ENCODE measurements at places on chromosomes 4 and X.

DNA sequence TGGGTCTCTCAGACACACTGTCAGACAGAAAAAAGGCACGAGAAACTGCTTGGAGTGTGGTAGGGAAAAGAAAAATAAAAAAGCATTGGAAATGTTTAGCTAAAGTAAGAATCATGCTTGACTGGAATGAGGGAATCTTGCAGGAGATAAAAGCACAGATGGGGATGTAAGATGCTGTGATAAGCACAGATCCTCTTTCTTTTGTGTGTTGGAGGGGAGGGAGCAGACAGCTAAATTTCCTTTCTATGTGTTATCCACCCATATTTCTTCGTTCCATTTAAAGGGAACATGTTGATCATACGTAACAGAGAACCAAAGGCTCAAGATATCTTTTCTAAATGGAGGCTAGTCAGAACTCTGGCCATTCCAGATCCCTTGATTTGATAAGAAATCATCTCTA is 614.0 kb upstream of the LCORL start:
- DNase-seq, result no peak

GRCh38 chr4:4492161-4492847 is 49.5 kb downstream of the STX18 start:
- no peak for DNase-seq

- no peak for DNase-seq
Observed at GRCh38 chr4:177356206-177356605, 46.5 kb downstream of the NEIL3 start.

GRCh38 chrX:154401045-154401799 is 3.0 kb downstream of the RPL10 start:
- no peak for DNase-seq

GRCh38 chr4:88008122-88008742 is 797 bp downstream of the PKD2 start:
- DNase-seq, result peak; percentile 72

GRCh38 chrX:119477812-119478232 is 9.6 kb downstream of the SLC25A5 start:
- no peak for DNase-seq

GRCh38 chr4:21415728-21416127 is 532.8 kb downstream of the KCNIP4 start:
- DNase-seq, result no peak

DNA sequence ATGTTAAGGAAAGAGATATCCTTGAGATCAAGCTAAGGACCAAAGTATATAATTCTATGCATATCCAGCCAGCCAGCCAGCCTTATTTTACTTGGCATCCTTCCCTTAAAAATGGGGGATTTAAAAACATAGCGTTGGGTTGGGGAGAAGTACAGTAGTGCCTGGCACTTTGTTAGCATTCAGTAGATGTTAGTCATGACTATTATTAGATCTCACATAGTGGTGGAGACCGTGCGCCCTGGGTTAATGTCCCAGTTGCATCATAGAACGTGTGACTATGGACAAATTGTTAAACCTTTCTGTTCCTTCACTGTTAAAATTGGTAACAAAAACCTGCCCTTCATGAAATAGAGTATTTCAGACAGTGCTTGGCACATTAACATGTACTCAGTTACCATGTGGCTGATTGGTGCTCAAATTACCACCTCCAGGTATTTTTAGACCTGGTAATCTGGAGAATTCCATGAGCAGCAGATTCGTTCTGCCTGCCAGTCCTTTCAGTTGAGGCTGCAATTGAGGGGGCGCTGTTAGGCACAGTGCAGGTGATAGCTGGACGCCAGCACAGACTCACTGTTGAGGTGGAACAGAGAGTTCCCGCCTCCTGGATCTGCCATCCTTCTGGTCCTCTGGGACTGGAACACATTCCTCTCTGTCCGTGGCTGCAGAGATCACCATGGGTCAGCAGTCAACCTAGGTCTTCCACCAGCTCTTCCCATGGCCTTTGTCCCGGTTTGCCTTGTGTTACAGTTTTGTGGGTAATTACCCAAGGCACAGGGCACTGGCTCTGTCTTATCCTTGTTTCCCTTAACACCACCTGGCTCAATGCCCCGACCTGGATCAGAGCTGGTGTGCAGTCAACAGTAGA is 31.7 kb downstream of the RBBP7 start:
- no peak for DNase-seq

GRCh38 chrX:149909324-149910177 is 19.8 kb upstream of the HSFX4 start:
- no peak for DNase-seq

DNA sequence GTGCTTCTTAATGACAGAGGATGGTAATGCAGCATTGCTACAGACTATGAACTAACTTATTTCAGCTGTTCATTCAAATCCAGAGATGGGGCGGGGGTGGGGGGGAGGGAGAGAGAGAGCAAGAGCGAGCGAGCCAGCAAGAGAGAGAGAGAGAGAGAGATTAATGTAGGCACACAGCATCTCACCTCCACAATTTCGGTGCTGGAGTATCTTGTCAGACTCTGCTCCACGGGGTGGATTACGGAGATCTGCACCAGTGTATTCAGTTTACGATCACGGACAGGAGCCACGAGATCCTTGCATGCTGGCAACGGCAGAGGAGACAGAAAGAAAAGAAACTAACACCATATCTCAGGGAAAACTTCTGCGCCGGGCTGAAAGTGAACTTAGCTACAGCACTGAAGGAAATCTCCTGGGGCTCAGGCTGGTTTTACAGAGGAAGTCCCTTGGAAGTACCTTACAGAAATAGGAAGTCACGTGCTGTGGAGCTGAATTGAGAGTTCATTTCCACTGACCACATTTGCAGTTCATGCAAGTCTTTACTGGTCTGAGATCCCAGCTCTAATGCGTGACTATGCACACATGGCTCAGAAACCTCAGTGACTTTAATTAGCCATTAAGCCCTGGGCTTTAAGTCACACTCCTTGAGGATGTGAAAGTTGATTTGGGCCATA is 440.9 kb downstream of the INPP4B start:
- no peak for DNase-seq

DNA sequence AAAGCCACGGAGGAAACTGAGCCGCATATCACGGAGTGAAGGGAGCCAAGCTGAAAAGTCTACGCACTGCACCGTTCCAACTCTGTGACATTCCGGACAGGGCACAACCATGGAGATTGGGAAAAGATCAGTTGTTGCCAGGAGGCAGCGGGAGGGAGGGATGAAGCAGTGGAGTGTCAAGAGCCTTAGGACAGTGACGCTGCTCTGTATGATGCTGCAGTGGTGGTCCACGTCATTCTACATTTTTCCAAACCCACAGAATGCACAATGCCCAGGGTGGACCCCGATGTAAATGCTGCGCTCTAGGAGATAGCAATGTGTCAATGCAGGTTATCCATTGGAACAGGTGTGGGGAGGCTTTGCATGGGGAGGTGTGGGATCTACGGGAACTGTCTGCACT is 7.5 kb upstream of the WFS1 start:
- no peak for DNase-seq

GRCh38 chr4:82694046-82694445 is 104.5 kb downstream of the SCD5 start:
- no peak for DNase-seq

DNA sequence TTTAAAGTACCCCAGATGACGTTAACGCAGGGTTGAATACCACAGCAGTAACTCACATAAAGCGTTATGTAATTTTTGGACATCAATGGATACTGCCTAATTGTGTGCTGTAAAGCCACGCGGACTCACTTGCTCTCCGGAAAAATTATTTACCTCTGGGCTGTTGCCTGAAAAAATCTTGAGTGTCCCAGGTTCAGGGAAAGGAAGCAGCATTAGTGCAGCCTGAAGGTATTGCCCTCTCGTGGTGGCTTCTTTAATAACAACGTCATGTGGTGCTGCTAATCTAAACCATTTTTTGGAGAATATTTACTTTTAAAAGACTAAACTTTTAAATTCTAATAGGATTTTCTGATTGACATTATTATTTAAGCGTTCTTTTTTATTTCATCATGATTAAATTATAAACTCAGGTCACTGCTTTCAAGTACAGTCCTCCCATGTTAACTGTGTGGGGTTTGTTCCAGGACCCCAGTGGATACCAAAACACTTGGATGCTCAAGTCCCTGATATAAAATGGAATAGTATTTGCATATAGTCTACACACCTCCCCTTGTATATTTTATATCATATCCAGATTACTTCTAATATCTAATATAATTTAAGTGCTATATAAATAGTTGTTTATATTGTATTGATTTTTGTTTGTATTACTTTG is 384.8 kb downstream of the FAM133A start:
- DNase-seq, result peak; percentile 2

DNA sequence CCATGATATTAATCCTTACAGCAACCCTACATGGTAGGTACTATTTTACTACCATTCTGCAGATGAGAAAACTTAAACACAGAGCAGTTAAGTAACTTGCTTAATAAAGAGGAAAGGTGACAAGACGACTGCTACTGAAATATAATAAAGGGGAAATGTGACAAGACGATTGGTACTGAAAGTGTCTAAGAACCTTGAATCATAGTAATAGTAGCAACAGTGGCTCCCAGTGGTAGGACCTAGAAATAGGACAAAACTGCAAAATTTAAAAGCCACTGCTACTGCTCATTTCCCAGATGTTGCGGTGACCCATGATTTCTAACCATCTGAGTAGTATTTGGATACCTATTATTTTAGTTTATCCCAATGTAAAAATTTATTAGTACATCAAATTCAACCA is 89.5 kb downstream of the TASL start:
- DNase-seq, result peak; percentile 33

DNA sequence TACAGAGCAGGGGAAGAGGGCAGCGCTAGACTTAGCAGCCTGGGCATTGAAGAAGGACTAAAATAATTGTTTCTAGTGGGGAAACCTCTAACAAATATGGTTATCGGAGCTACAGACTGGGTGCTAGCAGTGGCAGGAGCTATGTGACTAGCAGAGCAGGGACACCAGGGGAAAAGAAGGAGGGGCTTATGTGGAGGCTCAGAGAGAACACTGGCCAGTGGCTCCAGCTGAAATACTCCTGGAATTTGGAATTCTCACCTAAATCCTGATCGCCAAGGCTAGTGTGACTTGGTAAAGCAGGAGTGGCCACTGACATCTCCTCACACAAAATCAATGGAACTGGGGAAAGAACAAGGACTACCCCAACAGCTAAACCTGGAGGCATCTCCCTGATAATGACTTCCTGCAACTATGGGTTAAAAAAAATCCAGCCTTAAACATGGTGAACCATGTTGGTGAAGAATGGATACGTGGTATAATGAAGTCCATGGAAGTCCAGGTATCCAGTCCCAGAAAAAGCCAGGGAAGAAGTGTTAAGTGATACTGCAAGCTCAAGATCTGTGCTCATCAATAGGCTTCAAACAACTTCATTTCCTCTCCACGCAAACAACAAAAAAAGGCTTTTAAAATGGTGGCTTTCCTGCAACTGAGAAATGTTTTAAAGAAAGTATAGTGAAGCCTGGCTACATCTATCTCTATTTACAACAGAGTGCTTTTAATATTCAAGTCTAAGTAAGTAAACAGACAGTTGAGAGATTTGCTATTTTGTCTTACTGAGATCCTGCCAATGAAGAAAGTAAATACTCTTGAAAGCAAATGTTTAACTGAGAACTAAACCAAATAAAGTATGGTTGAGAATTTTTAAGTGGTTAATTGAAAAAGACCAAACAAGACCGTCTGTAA is 1.8 kb downstream of the TAPT1 start:
- no peak for DNase-seq

DNA sequence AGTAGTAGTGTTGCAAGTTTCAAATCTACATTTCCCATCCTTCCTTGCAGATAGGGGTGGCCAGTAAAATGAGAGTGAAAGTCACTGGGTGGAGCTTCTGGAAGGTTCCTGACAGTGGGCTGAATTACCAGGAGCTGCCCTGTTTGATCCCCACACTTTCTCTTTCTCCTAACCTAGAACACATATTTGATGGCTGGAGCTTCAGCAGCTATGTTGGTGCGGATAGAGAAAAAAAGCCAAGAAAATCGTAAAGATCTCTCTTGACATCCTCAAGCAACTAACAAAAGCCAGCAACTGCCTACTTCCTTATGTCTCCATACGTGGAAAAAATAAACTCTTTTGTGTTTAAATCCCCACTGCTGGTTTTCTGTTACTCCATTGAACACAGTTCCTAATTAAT is 32.2 kb downstream of the ZNF275 start:
- DNase-seq, result no peak

DNA sequence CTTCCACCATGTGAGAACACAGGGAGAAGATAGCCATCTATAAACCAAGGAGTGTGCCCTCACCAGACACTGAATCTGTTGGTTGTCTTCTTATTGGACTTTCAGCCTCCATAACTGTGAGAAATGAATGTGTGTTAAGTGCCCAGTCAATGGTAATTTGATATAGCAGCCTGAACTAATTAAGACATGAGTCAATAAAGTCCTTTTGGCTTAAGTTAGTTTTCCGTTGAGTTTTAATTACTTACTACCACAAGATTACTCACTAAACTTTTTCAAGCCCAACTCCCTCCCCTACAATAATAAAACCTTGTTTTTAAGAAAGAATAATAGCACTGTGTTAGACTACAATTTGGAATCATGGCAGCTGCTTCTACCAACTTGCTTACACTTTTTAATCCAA is 324.2 kb downstream of the PCDH19 start:
- DNase-seq, result no peak

- DNase-seq, result no peak
Observed at GRCh38 chrX:103488332-103488731, 31.0 kb downstream of the RAB40A start.

DNA sequence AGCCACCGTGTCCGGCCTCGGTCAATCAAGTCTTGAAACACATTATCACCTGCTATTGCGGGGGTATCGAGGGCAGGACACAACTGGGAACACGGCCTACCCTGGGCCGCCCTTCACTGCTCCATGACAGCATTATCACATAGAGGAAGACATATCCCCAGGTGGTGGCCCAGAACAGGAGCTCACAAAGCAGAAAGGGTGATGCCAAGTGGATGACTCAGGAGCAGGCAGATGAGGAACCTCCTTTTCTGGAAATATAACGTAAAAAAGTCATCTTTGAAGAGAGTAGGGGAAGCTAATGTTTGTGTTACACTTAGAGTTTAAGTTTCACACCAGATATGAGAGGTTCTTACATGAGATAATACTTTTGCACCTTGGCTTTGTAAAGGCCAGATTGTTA is 5.3 kb upstream of the SUPT20HL1 start:
- DNase-seq, result no peak

GRCh38 chr4:25743971-25744370 is 88.3 kb downstream of the SLC34A2 start:
- no peak for DNase-seq

- no peak for DNase-seq
Observed at GRCh38 chrX:136529795-136530194, 2.2 kb upstream of the VGLL1 start.

DNA sequence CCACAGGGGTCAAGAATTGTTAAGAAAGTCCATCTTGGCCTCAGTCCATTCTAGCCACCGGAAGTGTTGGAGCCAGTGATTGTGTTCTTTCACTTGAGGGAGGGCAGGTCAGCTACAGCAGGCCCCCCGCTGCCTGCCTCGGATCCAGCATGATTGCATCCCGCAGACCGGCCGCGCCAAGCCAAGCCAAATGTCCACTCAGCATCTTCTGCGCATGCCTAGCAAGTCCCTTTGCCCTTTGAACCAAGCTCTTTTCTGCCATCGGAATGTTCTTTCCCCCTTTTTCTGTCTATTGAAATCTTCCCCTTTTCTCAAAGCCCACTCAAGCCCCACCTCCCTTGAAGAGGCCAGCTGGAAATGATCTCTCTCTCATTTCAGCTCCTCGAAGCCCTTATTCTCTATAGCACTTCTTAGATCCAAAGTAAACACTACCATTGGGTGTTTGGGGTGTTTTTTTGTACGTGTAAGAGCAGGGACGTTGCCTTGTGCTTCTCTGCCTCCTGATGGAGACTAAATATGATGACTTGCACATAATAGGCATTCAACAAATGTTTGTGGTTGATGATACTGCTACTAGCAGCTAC is 147.8 kb upstream of the BCOR start:
- no peak for DNase-seq

Measured in SHP77 (cell line).